ENCODE measurements at places on chromosomes 12 and 14. TPM values are rescaled to one million over a fixed set of nuclear protein-coding genes. Genes with fewer than 3 reads are reported as not detected.

GRCh38 chr12:132827763-132828703, 636 bp downstream of the GOLGA3 start:
- peak; percentile 49 for DNase-seq

- no peak for DNase-seq
Measured at GRCh38 chr14:40367717-40368116, 935.5 kb upstream of the FBXO33 start.

The OSBPL8 gene
- polyA plus RNA-seq: 20.1 TPM

The TAS2R14 gene
- 0.59 TPM for polyA plus RNA-seq

The CD4 gene
- 6.4 TPM for polyA plus RNA-seq

- no peak for DNase-seq
Measured at GRCh38 chr12:51948066-51948465, 3.4 kb upstream of the ACVR1B start.

All from hepatocyte (in vitro differentiated cells).